ENCODE measurements at places on chromosomes 2 and 18. TPM values are rescaled to one million over a fixed set of nuclear protein-coding genes. Genes with fewer than 3 reads are reported as not detected.
A peak's percentile ranks its signal among the peaks of the same experiment; 100 is the strongest.

- H3K4me3 ChIP-seq, result peak overlapping the region; percentile 19
- no peaks in the 10 kb centered on the region for H3K27me3 ChIP-seq
- peak overlapping the region; percentile 69 for H3K27ac ChIP-seq
- no peak for DNase-seq
Observed at GRCh38 chr2:44184106-44184505, 15.4 kb downstream of the PPM1B start.

DNA sequence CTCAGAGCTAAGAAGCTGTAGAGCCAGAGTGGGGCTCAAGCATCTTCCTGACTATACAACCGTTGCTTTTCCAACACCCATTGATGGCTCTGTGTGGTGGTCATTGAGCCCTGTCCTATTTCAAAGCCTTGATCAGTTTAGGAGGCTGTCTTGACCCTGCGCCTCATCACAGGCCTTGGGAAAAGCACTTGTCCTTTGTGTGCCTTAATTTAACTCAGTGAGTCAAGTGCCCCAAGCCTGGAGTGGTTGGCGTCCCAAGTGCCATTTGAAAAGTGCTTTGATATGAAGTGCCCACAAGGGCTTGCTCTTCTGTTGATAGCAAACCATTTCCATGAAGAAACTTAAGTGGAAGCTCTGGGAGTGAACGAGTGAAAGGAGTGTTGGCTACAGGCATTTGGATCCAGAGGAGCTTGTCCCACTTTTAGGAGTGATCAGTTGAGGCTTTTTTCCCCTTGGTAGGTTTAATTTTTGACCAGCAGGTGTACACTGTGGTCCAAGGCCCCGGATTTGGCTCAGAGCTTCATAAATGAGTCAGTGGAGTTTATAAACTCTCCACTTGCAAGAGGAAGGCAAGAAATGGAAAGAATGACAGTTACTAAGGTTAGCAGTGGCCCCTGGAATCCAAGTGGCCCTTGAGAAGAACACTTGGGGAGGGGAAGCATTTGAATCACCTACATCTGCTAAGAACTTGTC lies 50.3 kb downstream of the ACTR2 start:
- H3K36me3 ChIP-seq, result peaks cover 9% of the 10 kb centered on the region
- H3K4me1 ChIP-seq, result peaks cover 11% of the 10 kb centered on the region
- H3K27ac ChIP-seq, result no peak overlapping the region

- H3K4me3 ChIP-seq, result no peak overlapping the region
- H3K36me3 ChIP-seq, result no peaks in the 10 kb centered on the region
- no peaks in the 10 kb centered on the region for H3K4me1 ChIP-seq
- H3K27me3 ChIP-seq, result no peaks in the 10 kb centered on the region
- no peak overlapping the region for H3K27ac ChIP-seq
Observed at GRCh38 chr2:16373341-16373740, 292.3 kb downstream of the CYRIA start.

DNA sequence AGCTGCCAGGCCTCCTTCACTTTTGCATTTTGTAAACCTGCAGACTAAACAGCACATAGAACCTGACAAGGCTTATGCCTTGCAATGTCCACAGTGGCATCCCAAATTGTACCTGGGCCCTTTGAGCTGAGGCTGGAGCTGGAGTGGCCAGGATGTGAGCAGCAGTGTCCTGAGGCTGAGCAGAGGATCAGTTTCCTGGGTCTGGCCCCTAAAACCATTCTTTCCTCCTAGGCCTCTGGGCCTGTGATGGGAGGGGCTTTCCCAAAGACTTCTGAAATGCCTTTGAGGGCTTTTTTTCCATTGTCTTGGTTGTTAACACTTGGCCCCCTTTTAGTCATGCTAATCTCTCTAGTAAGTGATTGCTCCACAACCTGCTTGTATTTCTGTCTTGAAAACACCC lies 32.8 kb downstream of the FSIP2 start:
- H3K27me3 ChIP-seq, result no peaks in the 10 kb centered on the region
- no peaks in the 10 kb centered on the region for H3K4me1 ChIP-seq
- H3K27ac ChIP-seq, result no peak overlapping the region

GRCh38 chr2:39107724-39108273 lies 13.1 kb downstream of the SOS1 start:
- H3K36me3 ChIP-seq, result peaks cover 57% of the 10 kb centered on the region
- H3K4me1 ChIP-seq, result peaks cover 56% of the 10 kb centered on the region
- no peak overlapping the region for H3K4me3 ChIP-seq
- H3K27ac ChIP-seq, result peak overlapping the region; percentile 12
- no peak for DNase-seq

Gene CRYGD
- total RNA-seq, result not detected

Gene SALL3
- not detected for total RNA-seq

All from activated T-helper 2 cell treated with anti-CD3 and anti-CD28 coated beads, Interferon-gamma antibody, Interleukin-2, Interleukin-4, amounts not matched to agents 10 μg/mL and 5 μg/mL and 100 μg/mL, durations not matched to agents 14 hours and 24 hours and 36 hours (primary cell).